ENCODE measurements at places on chromosomes 4 and X. TPM values are rescaled to one million over a fixed set of nuclear protein-coding genes. Genes with fewer than 3 reads are reported as not detected.

The SMIM10 gene
- 1.9 TPM for total RNA-seq

The CLDN22 gene
- total RNA-seq: not detected

The UGT2A1 gene
- total RNA-seq: not detected

The PDCL2 gene
- not detected for total RNA-seq

The XG gene
- total RNA-seq: 0.33 TPM

The SAP30 gene
- 17.0 TPM for total RNA-seq

The GAGE2A gene
- not detected for total RNA-seq

The SSX4 gene
- total RNA-seq: not detected

The PAGE4 gene
- total RNA-seq: not detected

The CA5B gene
- total RNA-seq: 6.1 TPM

The NFXL1 gene
- total RNA-seq: 11.7 TPM

The SPANXD gene
- not detected for total RNA-seq

The ZNF157 gene
- total RNA-seq: 0.63 TPM

The CHRNA9 gene
- total RNA-seq: 0.07 TPM

The SYNPO2 gene
- 0.42 TPM for total RNA-seq

The SH3RF1 gene
- total RNA-seq: 25.6 TPM

The ITIH6 gene
- total RNA-seq: not detected

The MXRA5 gene
- total RNA-seq: 4.9 TPM

The FAT4 gene
- 2.9 TPM for total RNA-seq

The SLITRK4 gene
- total RNA-seq: 5.1 TPM

The AVPR2 gene
- 0.08 TPM for total RNA-seq

The PNMA5 gene
- total RNA-seq: not detected

The GATA1 gene
- total RNA-seq: not detected

The CLCN4 gene
- 6.8 TPM for total RNA-seq

The ARR3 gene
- not detected for total RNA-seq

The CSAG3 gene
- not detected for total RNA-seq

The STARD8 gene
- total RNA-seq: 1.8 TPM

The XAGE2 gene
- not detected for total RNA-seq

The GALNTL6 gene
- total RNA-seq: 0.13 TPM

The MORC4 gene
- total RNA-seq: 14.9 TPM

The KLKB1 gene
- total RNA-seq: not detected

The NUP62CL gene
- total RNA-seq: 1.8 TPM

The DTHD1 gene
- total RNA-seq: not detected

The ENPP6 gene
- under 0.01 TPM for total RNA-seq

The ARSJ gene
- 13.8 TPM for total RNA-seq

The SOX3 gene
- total RNA-seq: not detected

All from kidney epithelial cell (primary cell).